Hematopoietic multipotent progenitor cell treated with erythropoietin and hydrocortisone succinate and interleukin-3 and kit ligand, for 17 days (in vitro differentiated cells): ENCODE measurements at places on chromosomes 7 and 10.

DNA sequence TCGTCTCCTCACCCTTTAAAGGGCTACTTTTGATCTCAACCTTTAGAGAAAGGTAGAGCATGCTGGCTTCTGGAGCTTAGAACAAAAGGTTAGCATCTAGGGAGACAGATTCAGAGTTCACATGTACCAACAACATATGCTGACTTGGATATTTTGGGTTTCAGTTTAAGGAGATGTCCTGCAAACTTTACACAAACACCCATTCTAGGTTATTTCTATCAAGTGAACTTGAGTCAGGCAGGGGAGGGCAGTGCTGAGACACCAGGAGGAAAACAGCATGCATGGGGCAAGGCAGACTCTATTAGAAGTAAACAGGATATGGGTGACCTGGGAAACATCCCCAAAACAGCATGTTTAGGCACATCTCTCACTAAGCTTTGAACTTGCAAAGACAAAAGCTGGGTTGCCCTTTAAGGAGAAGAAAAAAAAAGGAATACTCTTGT, 43.8 kb downstream of the ARL4A start:
- peak; percentile 93 for DNase-seq

DNA sequence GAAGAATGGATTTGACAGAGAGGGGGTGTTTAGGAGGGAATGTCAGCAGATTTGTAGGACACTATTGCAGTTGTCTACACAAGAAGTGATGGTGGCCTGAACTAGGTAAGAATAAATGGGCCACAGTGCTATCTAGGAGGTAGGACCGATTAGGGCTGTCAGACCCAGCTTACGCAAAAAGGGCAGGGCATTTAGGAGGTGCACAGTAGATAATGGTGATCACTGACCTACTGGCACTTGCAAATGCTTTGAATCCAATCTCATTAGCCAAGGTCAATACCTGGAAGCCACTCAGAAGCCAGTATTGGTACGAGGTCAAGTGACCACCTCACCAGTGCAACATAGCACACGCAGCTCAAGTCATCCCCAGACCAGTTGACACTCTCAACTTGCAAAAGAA, 330.9 kb downstream of the KCNMA1 start:
- DNase-seq: no peak

DNA sequence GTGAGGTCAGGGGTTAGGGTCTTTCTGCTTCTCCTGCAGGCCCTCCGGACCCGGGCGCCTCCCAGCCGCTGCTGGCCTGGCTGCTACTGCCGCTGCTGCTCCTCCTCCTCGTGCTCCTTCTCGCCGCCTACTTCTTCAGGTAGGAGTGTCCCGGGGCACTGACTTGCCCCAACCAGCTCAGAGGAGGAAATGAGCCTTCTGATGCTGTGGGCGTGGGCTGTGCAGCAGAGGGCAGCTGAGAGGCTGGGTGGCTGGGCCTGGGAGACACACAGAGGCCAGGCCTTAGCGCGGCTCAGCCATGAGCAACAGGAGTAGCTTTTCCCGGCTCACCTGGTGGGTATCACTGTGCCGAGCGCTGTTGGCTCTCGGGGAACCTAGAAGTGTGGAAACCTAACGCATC, 78.9 kb downstream of the MKI67 start:
- peak; percentile 12 for DNase-seq

DNA sequence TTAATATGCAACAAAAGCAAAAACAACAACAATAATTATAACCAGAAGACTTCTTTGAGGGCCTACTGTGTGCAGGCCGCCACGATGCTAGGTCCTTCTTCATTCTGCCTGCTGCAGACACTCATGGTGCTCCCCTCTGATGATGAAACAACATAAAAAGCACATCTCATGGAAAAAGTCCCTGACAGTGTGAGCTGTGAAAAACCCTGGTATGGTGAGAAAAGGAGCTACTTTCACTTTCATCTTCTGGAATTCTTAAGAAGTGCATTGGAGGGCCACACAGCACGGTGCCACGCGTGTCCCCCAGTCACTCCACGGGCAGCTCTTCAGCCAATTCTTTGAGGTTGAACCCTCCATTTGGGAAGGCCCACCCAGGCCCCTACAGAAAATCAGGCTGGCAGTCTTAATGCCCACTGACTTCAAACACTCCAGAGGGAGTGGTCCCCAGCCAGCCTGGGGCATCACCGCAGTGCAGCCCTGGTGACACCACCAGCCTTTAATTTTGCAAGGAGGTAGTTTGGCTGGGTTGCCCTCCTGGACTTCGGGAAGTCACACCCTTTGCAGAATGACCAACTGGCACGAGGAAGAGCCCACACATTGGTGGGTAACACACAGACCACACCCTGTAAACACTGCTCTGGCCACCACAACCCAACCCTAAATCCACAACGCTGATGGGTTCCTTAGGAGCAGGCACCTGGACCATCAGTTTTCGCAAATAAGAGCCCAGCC, 7.7 kb downstream of the KCNMA1 start:
- DNase-seq: no peak

GRCh38 chr10:13346283-13347042, 1.6 kb downstream of the SEPHS1 start:
- no peak for DNase-seq

- peak; percentile 69 for DNase-seq
Measured at GRCh38 chr7:123682690-123683089, 27.0 kb downstream of the LMOD2 start.

DNA sequence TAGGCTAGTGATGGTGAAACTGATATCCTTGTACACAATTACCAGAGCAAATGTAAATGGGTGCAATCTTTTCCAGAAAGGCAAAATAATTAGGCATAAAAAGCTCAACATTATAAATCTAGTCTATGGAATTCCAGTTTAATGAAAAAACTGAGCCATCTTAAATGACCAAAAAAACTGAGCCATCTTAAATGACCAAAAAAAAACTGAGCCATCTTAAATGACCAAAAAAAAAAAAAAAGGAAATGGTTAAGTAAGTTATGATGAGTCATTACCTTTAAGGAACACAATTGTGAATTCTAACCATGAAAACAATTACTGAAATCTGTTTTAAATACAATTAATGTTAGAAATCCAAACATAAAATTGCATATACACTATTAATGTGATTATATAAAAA, 25.3 kb downstream of the USP6NL start:
- no peak for DNase-seq

DNA sequence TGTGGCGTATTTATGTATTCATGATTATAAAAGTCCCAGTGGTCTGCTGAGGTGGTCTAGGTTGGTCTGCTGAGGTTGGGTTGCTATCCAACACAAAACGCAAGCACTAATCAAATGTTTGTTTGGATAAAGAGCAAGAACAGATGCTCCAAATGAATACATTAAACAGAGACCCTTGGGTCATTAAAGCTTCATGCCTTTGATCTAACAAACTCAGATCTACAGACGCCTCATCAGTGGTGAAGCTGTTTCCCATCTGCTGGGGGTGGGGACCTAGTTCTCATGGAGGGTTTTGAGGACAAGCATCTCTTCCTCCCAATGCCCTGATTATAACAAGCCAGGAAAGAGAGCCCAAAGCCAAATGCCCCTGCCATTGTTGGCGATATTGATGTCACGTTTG, 786.7 kb downstream of the NRG3 start:
- no peak for DNase-seq

DNA sequence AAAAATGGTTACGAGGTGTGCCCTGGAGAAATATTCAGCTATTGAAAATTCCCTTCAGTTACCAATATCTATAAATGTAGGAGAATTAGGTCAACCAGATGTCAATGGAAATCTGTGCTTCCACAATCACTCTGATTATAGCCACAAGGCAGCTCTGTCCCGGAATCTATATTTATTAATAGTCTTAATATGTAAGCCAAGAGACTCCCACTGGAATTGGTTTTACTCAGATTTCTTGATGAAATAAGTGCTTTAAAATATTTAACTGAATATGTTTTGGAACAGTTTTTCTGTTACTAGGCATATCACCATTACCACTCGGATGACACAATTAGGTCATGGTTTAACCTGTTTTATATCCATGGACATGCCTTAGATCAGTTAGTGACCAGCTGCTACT, 169.6 kb downstream of the POM121L12 start:
- DNase-seq: no peak

DNA sequence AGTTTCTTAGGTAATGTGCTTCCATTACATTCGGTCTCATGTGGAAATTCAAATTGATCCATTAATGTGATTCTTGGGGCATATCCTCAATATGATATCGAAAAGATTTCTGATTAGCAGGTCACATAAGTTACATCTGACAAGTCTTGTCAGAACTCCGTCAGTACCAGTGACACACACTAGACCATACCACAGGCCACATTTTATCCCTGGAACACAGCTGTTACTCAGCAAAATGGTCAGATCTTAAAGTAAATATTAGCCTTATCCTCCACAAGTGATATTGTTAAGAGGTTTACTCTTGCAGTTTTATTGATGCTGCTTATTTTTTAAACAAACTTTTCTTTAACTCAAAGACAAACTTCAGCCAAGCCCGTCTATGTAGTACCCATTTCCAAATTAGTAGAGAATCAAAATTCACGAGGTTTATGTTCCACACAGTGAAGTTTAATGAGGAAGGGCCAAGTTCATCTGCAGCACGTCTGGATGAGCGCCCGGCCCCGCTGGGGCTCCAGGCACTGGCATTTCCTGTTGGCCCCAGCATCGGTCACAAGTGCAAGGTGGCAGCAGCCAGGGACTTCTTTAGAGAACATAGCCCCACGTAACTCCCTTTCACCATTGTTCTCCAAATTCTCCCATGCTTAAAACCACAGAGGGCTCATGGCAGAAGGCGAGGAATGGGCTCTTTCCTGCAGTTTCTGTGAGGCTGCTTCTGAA, 132.2 kb downstream of the VIPR2 start:
- DNase-seq: no peak

DNA sequence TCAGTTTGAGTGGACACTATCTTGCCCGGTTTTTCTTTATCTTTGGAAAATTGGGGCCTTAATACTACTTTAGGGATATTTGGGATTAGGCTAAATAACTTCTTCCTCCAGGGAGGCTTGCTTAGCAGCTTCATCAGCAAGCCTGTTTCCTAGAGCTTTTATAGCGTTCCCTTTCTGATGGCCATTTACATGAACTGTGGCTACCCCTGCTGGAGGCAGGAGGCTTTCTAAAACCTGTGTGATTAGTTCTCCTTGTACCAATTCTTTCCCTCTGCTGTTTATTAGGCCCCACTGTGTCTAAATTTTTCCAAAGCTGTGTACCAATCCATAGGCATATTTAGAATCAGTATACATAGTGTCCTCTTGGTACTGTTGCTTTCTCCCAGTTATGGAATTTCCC, 61.7 kb upstream of the CNTNAP2 start:
- DNase-seq: no peak

GRCh38 chr10:70903262-70903921, 15.0 kb upstream of the PCBD1 start:
- DNase-seq: no peak

DNA sequence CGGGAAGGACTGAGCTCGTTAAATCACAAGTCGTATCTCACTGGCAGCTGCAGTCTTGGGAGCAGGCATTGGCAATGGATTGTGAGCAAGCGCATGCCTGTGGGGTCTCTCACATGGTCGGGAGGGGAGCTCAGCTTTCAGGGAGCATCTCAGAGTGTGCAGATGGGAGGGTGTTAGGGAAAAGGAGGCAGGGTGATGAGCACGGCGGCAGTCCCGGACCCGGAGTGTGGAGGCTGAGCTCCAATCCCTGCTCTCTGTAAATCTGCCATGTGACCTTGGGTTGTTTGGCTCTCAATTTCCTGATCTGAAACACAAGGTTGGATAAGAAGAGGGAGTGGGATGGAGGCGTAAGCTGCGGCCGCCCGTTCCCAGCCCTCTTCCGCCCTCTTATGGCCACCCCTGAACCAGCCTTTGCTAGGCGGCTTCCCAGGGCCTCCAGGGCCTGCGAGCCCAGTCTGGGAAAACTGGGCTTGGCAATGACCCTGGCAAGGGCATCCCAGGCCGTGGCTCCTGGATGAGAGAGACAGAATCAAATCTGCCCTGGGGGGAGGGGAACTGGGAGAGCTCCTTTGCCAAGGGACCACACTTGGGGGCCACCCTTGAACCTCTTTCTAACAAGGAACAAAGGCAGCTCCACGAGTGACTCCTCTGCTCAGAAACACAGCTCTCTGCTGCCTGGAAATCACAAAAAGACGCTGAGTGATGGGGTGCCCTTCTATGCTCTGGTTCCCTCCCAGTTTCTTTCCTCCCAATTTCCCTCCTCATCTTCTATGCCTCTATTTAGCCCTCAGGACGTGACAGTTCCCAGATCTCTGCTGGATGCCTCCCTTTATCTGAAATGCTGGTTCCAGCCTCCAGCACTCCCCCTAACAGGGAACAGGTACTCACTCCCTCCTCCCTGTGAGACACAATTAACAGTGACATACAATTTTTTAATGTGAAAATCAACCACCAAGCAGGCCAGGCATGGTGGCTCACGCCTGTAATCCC, 41.7 kb upstream of the LOXL4 start:
- peak; percentile 45 for DNase-seq

DNA sequence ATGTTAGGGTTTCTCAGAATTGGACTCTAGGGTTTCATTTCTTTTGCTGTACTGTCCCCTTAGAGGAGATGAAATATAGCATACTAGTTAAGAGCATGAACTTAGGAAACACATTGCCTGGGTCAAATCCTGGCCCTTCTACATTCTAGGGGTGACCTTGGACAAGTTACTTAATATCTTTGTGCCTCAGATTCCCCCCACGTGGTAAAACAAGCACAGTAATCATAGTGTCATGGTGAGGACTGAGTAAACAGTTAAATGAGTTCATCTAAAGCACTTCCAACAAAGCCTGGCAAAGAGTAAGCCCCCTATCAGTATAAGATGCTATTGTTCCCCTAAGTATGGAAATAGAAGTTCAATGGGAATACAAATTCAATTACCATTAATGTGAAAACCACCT, 5.1 kb downstream of the DPY19L1 start:
- DNase-seq: no peak

- DNase-seq: no peak
Measured at GRCh38 chr7:54697659-54698186, 61.3 kb downstream of the SEC61G start.

DNA sequence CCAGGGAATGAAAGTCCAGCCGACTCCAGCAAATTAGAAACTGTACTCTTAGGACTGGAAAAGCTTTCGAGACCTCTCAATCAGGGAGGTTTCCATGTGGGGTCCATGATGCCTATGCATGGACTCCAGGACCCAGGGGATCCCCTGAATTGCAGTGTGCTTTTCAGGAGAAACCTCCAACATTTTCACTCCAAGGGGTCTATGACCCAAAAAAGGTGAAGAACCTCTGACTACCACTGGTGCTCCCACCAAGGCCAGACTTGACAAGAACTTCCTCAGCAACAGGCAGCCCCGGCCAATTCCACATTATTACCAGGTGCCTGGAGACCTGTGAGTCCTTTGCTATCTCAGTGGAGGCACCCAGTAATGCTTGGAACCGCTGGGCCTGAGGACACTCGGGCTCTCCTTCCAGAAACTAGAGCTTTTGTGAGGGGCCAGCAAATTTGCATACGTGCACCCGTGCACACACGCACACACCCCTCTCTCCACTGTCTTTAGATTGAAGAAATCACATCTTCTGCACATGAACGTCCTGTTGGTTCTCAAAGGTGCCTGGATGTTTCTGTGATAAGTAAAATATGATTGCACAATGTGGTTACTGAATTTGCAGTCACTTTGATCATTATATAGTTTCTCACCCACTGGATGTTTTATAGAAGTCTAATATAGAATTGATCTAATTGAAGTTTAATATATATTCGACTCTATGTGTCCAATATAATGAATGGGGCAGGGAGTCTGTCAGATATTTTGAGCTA, 54.7 kb downstream of the SYPL1 start:
- DNase-seq: no peak
